ENCODE measurements at places on chromosomes 16 and 17.

- DNase-seq, result no peak
Observed at GRCh38 chr17:59238906-59239305, 18.6 kb downstream of the GDPD1 start.

DNA sequence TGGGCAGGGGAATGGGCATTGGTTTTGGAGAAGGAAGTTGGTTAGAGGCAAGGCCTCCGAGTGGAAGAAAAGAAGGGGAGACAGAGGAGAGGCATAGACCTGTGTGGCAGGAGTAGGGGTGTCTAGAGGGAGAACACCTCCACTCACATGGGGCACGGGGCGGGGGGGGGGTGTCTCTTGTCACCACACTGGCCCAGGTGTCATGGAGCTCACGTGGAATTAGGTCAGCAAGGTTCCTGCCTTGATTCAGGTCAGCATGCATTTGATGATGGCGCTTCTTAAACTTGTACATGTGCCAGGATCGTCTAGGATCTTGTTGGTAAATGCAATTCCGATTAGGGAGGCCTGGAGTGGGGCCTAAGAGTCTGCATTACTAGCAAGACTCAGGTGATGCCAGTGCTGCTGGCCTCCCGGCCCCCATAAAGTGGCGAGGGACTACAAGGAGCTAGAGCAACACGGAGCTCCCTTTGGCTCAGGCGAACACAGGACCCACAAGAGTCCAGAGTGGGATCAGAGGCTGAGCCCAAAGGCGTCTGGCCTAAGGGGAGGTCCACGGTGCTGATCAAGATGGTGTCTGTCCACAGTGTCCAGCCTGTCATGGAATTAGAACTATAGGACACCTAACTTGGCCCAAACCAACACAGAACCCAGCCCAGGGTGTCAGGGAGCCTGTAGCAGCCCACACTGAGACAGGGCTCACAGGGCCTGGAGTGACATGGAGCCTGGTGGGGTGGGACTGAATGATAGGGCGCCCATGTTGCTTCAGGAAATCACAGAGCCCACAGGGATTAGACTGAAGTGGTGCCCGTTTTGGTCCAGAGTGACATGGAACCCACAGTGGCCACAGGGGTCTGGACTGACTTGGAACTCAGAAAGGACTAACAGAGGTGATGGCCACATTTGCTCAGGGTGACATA lies 16.7 kb downstream of the EPOP start:
- DNase-seq, result no peak

DNA sequence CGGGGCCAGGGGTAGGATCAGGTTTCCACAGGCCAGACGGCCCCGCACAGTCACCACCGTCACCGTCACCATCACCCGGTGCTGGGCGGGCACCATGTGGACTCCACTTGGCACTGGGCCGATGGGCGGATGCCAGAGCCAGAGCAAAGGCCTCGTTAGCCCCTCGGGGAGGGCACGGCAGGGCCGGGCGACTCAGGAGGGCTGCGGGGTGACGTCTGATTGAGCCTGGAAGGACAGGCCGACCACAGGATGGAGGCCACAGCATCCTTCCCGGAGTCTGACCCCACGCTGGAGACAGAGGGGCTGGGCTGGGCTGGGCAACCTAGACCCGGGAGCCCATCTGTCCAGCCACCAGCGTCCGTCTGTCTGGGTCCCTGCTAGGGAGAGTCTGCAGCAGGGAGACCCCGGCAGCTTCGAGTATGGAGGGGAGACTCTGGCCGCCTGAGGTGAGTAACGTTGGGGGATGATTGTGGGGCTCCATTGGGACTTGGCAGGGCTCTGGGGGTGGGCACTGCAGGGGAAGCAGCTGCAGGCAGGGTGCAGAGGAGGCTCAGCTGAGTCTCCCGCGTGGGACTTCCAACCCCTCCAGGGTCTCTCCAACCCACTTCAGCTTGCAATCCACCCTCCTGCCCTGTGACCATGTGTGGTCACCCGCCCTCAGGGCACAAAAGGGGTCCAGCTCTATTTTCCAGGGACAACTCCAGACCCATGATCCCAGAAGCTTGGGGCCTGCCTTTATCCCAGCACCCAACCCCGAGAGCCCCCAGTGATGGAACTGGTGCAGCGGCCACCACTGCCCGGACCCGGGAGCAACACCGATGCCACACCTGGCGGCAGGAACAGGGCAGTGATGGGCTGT lies 22.6 kb downstream of the SLC25A10 start:
- DNase-seq, result no peak

DNA sequence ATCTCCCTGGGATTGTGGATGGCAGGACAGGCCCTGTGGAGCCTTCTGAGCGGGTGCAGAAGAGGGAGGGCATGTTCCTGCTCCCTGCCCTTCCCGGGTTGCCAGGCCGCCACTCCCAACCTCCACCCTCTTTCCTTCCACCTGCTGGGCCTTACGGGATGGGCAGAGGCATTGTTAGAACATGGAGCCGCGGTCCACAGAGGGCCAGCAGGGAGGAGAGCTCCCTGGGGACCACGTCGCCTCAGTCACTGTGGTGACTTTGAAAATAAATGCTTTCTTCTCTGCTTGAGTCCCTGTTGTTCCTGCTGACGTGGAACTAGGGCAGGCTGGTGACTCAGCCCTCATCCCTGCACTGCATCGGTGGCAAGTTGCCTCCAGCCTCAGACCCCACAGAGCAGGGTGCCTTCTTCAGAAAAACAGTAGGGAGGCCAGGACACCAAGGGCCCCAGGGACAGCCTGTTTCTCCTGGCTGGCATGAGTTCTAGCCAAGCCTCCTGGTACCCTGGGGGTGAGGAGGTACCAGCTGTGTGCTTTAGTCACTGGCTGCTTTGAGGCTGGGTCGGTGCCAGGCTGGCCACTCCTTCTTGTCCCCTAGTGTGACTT lies 224.9 kb downstream of the SEC14L1 start:
- DNase-seq, result no peak

DNA sequence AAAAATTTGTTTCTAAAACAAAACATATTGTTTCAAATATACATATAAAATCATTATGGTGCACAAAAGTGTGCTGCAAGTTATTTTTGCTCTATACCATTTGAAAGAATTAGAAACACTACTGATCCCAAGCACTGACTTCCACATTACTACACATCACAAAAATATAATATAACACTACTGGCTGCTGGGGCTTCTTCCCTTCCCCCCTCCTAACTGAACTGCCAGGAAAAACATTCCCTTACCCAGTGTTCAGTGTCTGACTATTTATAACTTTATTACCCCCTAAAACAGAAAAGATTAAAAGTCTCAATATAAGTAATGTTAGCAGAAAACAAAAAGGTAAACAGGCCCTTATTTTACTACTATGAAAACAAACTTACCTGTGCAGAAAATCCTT lies 36.9 kb downstream of the GPATCH8 start:
- no peak for DNase-seq

Data from activated naive CD8-positive, alpha-beta T cell treated with anti-CD3 and anti-CD28 coated beads, Interleukin-2, amount 50 U/mL, for 24 hours (primary cell).